Activated naive CD4-positive, alpha-beta T cell treated with anti-CD3 and anti-CD28 coated beads, Interleukin-2, amount 10 ng/mL, durations not matched to agents 7 days and 5 days (primary cell): ENCODE measurements at places on chromosomes 6 and 20.

GRCh38 chr6:19356692-19357091 lies 480.5 kb upstream of the ID4 start:
- H3K27ac ChIP-seq = no peak overlapping the region
- no peaks in the 10 kb centered on the region for H3K27me3 ChIP-seq
- no peaks in the 10 kb centered on the region for H3K4me1 ChIP-seq
- no peaks in the 10 kb centered on the region for H3K36me3 ChIP-seq
- no peak for DNase-seq
- no peak overlapping the region for H3K4me3 ChIP-seq

GRCh38 chr20:46148313-46149208 lies 30.4 kb downstream of the CD40 start:
- H3K36me3 ChIP-seq = no peaks in the 10 kb centered on the region
- no peak overlapping the region for H3K27ac ChIP-seq
- no peak for DNase-seq
- peaks cover 27% of the 10 kb centered on the region for H3K27me3 ChIP-seq
- no peak overlapping the region for H3K4me3 ChIP-seq

- H3K27me3 ChIP-seq = peaks cover 10% of the 10 kb centered on the region
- H3K4me1 ChIP-seq = no peaks in the 10 kb centered on the region
- no peak overlapping the region for H3K4me3 ChIP-seq
- no peak for DNase-seq
- no peaks in the 10 kb centered on the region for H3K36me3 ChIP-seq
- no peak overlapping the region for H3K27ac ChIP-seq
Observed at GRCh38 chr6:117389227-117390057, 36.3 kb downstream of the ROS1 start.

GRCh38 chr6:27994616-27995015 lies 37.6 kb downstream of the OR2B6 start:
- no peak overlapping the region for H3K4me3 ChIP-seq
- no peak for DNase-seq
- peaks cover 33% of the 10 kb centered on the region for H3K27me3 ChIP-seq
- H3K4me1 ChIP-seq = no peaks in the 10 kb centered on the region
- H3K36me3 ChIP-seq = no peaks in the 10 kb centered on the region

- no peak overlapping the region for H3K27ac ChIP-seq
- DNase-seq = no peak
- no peaks in the 10 kb centered on the region for H3K27me3 ChIP-seq
- H3K4me1 ChIP-seq = no peaks in the 10 kb centered on the region
Observed at GRCh38 chr6:17059850-17060249, 42.0 kb upstream of the STMND1 start.
